ENCODE measurements at places on chromosomes 11 and 22.

GRCh38 chr11:45679806-45680205 lies 14.4 kb upstream of the CHST1 start:
- DNase-seq: no peak

- DNase-seq: no peak
These were observed 3.6 kb upstream of the CCDC117 start for GRCh38 chr22:28768701-28769393.

DNA sequence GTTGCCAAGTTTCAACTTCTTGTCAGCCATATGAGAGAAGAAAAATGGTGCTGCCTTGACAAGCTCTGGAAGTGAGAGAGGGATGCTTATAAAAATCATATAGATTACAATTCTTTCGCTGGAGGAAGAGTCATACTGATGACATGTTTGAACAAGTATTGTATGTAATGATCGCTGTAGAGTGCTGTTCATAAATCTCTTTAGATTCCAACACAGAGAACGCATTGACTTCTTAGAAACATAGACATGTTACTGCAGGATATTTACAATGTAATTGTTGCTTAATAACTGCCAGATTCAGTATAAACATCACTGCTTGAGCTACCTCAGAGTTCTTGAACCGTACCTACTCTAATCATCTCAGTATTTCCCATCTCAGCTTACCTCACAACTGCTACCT lies 571.6 kb downstream of the LUZP2 start:
- DNase-seq: no peak

DNA sequence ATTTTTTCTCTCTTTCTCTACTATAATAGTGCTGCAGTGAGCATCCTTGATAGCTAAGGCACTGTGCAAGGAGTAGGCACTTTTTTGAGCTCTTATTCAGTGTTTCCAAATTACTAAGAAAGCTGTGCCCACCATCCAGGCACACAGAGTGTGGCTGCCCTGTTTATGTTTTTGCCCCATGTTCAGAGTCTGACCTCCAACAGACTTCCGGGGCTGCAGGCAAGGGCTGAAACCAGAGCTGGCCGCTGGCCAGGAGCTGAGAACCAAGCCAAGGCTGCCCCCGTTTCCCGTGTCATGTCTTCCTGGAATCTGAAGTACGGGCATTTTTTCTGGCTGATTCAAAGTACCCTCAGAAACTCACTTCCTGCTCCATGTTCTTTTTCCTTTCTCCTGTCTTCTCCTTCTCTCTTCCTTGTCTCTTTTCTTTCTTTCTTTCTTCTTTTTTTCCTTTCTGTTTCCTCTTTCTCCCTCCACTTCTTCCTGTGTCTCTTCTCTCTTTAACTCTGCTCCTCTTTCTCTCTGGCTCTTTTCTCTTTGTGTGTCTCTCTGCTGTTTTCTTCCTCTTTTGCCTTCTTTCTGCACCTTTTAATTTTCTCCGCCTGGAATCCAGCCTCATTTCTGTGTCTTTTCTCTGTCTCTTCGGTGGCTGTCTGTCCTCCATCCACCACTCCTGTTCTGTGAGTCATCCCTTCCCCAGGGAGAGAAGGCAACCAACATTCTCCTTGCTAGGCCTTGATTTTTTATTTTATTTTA lies 17.0 kb upstream of the KCTD14 start:
- DNase-seq: no peak

GRCh38 chr11:117259417-117259816 lies 26.9 kb downstream of the RNF214 start:
- DNase-seq: no peak

DNA sequence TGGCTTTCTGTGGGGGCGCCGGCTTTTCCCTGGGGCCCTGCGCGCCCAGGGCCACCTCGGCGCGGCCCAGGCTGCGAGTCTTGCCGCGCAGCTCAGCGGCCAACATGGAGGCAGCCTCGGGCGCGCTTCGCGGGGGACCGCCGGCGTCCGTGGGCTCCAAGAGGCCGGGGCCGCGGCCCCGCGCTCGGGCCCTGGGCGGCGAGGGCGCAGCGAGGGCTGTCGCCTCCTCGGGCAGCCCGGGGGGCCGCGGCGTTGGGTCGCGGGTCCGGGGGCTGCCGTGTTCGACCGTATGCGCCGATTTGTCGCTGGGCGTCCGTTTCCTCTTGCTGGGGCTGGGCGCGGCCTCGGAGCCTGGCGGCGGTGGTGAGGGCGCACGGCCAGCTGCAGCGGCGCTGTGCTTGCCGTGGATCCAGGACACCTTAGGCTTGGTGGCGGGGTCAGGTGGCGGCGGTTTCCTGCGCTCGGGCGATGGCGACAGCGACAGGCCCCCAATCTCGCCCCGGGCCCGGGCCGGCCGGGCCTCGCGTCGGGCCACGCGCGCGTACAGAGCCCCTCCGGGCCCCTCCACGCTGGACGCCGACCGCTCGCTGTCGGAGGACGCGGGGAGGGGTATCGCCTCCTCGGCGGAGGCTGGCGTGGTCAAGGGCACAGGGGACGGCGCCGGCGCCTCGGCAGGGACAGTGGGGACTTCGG lies 11.9 kb downstream of the SCARF2 start:
- DNase-seq: no peak

GRCh38 chr22:28788601-28789000 lies 11.8 kb downstream of the XBP1 start:
- DNase-seq: no peak

GRCh38 chr22:27802346-27803073 lies 954 bp upstream of the MN1 start:
- DNase-seq: no peak

GRCh38 chr11:121415856-121416255 lies 36.3 kb upstream of the SORL1 start:
- no peak for DNase-seq

DNA sequence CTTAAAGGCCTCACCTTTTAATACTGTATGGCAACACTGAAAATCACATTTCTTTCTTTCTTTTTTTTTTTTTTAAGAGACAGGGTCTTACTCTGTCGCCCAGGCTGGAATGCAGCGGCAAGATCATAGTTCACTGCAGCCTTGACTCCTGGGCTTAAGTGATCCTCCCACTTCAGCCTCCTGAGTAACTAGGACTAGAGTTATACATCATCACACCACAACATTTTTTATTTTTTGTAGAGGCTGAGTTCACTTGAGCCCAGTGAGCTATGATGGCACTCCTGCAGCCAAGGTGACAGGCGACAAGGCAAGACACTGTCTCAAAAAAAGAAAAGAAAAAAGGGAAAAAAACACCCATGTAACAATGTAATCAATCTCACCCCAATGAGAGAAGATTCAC lies 10.0 kb downstream of the ARFGAP3 start:
- no peak for DNase-seq

- DNase-seq: no peak
These were observed 444 bp downstream of the CWF19L2 start for GRCh38 chr11:107457205-107457557.

- DNase-seq: no peak
These were observed 65.0 kb downstream of the MACROD1 start for GRCh38 chr11:64100782-64101353.

DNA sequence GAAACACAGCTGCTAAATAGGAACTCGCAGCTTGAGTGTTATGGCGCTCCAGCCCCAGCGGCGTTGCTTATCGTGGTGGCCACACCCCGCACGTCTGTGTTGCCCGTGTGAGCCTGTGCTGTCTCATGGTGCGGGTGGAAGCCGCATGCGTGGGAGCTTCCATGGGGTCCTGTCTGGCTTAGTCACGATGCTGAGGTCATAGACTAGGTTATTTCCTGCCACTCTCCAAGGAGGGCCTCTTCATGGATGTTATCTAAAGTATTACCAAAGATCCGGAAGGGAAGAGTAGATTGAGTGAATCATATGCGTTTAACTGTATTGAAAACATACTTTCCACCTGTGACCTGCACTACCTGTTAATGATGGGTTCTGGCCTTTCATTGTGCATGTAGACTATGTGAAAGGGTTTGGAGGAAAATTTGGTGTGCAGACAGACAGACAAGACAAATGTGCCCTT lies 21.7 kb downstream of the CTTN start:
- DNase-seq: no peak

DNA sequence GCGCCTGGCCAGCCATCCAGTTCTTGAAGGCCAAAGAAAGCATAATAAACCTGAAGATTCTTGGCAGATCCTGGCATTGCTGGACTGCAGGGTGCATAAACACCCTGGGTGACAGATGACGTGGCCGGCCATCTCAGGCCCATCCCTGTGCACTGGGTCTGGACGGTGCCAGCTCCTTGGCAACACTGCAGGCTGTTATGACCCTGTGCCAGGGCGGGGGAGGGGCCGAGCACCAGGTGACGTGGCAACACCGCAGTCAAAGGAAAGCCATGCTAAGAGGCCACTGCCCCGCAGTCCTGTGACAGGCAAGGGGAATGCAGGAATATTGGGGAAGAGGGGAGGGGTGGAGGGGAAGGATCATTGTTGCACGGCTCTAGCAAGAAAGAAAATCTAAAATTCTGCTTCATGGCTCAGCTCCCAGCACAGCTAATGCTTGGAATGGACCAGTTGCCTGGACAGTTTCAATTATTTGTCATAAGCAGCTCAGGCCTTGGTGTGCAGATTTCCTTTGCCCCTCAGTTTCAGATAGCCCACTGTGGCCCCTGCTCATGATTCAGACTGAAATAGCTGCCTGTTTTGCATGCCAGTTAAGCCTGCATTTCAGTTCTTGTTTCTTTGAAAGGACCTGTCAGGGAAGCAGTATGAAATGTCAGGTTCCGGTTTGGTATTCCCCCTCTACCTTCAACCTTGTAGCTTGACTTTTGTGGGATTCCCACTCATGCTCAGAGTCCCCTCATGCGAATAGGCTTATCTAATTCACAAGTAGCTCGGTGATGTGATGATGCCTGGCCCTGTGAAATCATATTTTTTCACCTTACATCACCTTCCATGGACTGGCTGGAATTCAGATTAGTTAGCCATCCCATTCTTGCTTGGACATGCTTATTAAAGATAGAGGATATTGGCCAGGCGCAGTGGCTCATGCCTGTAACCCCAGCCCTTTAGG lies 29.7 kb upstream of the DDX6 start:
- no peak for DNase-seq

- DNase-seq: no peak
These were observed 5.5 kb upstream of the IL10RA start for GRCh38 chr11:117980720-117981119.

DNA sequence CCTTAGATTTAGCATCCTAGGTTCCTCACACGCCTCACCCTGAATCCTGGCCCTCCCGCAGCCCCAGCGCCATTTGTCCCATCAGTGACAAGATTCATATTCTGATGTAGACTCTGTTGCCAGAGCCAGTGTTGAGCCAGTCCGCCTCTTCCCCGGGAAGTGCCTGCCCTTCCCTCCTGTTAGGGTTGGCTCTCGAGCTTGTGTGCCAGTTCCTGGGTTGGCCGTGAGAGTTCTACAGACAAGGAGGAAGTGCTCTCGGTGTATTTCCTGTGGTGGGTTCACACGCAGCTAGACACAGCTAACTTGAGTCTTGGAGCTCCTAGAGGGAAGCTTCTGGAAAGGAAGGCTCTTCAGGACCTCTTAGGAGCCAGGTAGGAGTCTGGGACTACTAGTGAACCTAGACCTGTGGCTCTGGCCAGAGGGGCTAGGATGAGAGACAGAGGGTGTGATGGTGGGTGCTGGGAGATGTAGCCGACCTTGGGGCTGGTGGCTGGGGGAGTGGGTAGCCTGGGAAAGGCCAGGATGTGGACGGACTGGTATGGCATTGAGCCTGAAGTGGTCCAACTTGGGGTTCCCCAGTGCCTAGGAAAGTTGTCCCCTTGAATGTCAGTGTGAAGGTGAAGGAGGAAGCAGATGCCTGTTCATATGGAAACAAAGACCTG lies at the start of gene IL18BP:
Gene IL18BP (plus strand): TSS at position 261 of the 662 bp plus-strand sequence. CDS start 1,076 bp downstream, outside the sequence.
- DNase-seq: no peak

GRCh38 chr22:22901578-22902218 lies 14.1 kb downstream of the IGLL5 start:
- DNase-seq: no peak

- no peak for DNase-seq
These were observed 534.4 kb downstream of the MN1 start for GRCh38 chr22:27267145-27267544.

- no peak for DNase-seq
These were observed 15.9 kb downstream of the GALNT18 start for GRCh38 chr11:11605821-11606450.

DNA sequence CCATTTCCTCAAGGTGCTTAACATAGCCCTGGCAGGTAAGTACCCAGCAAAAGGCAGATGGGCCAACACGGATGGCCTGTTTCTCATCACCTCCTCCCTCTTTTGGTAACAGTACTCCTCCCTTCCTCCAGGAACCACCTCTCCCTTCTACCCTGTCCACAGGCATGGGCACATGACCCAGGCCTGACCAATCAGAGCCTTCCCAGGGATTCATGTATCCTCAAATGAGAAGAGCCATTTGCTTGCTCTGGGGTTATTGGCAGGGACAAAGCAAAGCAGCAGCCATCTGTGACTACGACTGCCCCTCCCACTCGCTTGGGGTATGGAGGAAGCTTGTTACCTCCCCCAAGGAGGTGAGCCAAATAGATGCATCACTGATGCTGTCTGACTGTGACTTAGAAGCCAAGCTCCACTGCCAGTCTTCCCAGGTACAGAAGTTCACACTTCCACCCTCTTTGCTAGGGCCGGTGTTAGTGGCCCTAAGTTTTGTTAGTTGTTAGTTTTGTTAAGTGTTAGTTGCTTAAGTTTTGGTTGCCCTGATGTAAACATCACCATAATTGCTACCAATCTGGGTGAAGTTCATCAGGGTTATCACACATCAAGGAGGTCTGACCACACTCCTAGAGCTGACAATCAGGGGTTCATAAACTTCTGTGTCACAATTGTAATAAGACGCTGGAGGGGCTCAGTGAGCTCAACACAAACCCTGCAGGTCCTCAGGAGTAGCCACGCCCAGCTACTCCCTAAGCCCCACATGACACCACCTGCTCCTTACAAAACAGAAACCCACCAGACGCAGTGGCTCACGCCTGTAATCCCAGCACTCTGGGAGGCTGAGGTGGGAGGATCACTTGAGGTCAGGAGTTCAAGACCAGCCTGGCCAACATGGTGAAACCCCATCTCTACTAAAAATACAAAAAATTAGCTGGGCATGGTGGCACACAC lies 57.3 kb downstream of the ARFGAP3 start:
- no peak for DNase-seq

- no peak for DNase-seq
These were observed 191.4 kb downstream of the ARHGAP42 start for GRCh38 chr11:100878474-100878873.

DNA sequence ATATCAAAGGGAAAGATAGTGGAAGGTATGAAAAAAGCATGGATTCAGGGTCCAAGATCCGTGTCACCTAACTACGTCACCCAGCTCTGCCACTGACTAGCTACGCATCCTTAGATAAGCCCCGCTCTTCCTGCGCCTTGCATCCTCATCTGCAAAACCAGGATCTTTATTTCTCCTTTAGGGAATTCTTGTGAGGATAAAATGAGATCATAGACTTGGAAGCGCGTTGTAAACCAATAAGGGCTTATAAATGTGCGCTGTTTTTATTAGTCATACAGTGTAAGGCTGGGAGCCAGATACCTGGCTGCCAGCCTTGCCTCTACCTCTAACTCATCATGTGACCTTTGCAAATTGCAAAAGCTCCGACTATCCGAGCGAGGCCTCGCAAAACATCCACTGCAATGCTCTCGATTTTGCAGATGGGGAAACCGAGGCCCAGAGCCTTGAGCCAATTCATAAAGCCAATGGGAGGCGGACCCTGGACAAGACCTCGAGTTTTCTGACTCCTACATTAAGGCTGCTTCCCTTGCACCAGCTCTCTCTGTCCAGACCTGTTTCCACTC lies 753 bp downstream of the PRPF19 start:
- DNase-seq: no peak

Measured in D721Med (cell line).